Stimulated activated CD4-positive, alpha-beta T cell treated with anti-CD3 and anti-CD28 coated beads, TNF-alpha, amount 100 ng/mL, for 1 hour (primary cell): ENCODE measurements at places on chromosomes 13 and 19.

- no peak for DNase-seq
Measured at GRCh38 chr19:38809592-38810252, 3.0 kb downstream of the LGALS4 start.

DNA sequence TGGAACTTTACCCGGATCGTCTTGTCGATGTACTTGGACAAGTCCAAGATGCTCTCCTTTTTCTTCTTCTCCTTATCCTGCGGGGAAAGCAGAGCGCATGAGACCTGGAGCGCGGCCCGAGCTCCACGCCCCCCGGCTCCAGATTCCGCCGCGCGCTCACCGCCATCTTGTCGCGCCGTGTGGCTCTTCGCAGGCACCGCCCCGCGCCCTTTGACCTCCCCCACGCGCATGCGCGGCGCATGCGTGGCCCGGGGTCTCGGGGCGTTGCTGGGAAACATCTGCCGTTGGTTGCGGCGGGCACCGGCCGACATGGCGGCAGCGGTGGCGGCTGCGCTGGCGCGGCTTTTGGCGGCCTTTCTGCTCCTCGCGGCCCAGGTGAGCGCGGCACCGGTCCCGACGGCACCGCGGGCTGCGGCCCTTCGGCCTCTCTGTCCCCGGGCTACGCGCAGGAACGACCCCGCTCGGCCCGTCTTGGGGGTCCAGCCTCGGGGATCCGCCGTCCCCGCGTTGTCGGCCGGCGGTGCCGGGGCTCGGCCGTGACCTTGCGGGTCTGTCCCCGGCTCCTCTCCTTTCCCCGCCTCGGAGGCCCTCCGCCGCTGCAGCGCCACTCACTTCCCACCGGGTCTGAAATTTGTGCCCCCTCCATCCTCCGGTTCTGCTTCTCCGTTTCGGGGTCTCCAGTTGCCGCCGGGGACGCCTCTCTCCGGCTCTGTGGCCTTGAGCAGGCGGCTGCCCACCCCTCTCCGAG is at the start of the genes LSM7 and SPPL2B:
Gene LSM7 (minus strand): TSS at position 186 of the 748 bp plus-strand sequence. CDS start 20 bp downstream, at position 166.
Gene SPPL2B (plus strand): TSS at position 284 of the 748 bp plus-strand sequence. CDS start 26 bp downstream, at position 310.
- DNase-seq = peak; percentile 94

- no peak for DNase-seq
Measured at GRCh38 chr19:39187552-39187943, 9.2 kb upstream of the NCCRP1 start.

DNA sequence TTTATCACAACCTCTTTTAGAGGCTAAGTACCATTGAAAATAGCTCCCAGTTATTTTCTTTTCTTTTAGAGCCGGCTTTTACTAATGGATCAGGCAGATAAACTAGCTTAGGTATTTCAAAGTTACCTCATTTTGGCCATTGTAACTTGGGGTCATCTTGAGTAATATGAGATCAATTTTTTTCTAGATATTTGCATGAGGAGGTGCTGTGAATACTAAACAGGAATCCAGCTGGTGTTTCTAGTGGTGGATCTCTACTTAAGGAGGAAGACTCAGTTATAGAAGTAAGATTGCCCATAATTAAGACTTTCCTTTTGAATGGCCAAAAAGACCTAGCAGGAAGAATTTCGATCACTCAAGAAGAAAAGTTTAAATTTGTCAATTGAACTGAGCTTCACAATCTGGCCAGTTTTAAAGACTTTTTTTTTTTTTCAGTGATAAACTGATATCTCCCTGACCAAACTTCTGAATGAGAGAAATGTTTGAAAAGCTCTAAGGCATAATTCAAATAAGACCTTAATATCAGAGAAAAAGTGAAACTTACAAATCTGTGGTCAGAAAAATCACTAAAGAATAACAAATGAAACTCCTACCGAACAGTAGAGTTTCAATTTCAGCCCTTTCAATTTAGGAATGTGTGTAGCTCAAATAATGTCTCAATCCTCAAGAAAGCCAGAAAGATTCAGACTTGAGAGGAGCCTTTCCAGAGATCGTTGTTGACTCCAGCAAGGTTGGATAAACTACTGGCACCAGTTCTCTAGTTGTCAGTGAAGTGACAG is 11.6 kb upstream of the NAA16 start:
- DNase-seq = no peak

GRCh38 chr19:19059018-19059836 is 4.6 kb upstream of the SLC25A42 start:
- DNase-seq = no peak

DNA sequence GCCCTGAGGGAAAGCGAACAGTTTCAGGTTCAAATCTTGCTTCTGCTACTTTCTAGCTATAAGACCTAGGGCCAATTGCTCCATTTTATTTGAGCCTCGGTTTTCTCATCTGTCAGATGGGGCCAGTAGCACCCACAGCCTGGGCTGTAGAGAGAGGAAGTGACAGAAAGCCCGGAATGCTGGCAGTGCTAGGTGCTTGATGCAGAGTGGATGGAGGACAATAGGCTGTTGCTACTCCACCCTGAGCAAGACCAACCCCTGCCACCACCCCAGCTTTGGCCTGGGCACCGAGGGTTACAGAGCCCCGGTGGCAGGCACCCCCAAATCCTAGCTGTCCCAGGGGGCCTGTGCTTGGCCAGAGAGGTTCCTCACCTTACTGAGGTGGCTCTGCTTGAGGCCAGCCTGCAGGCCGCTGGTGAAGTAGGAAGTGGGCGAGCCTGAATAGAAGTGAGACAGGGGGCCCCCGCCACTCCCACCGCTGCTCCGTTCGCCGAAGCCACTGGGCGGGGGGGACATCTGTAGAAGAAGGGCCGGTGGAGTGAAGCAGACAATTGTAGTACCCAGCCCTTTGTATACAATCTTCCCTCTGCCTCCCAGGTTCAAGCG is 2.1 kb upstream of the FDX2 start:
- DNase-seq = no peak

DNA sequence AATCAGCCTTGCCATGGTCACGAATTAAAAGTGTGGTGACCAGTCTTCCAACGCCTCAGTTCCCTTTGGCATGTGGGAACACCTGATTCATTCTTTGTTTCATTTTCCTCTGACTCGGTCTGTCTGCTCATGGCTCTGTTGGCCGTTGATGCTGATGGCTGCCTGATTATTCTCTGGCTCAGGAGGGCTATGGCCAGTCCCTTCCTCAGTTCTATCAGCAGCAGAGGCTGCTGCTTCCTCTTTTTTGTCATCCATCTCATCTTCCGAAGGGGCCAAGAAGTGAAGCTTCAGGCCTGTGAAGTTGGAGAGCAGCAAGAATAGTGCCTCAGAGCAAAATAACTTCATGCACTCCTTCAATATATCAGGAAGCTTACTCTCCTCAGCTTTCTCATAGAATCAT is 9.5 kb upstream of the MLNR start:
- no peak for DNase-seq

- no peak for DNase-seq
Measured at GRCh38 chr13:32320528-32320927, 5.2 kb downstream of the BRCA2 start.

- DNase-seq = no peak
Measured at GRCh38 chr19:58563034-58563573, 4.7 kb upstream of the UBE2M start.

DNA sequence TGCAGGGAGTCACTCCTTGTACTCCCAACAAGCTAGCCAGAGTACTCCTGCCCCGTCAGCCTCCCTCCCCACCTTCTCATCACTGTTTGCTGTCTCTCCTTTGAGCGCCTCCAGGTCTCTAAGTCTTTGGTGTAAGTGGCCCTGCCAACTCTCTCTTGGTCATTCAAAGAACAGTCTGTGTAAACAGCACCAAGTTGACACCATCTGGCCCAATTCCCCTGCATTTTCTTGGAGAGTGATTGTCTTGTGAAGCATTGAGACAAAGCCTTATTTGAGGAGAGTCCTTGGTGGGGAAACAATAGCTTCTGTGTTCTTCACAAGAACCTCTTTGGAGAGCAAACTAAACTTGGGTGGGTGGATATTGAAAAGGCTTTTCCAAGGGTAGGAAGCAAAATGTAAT is 114.6 kb upstream of the RNF113B start:
- DNase-seq = no peak

DNA sequence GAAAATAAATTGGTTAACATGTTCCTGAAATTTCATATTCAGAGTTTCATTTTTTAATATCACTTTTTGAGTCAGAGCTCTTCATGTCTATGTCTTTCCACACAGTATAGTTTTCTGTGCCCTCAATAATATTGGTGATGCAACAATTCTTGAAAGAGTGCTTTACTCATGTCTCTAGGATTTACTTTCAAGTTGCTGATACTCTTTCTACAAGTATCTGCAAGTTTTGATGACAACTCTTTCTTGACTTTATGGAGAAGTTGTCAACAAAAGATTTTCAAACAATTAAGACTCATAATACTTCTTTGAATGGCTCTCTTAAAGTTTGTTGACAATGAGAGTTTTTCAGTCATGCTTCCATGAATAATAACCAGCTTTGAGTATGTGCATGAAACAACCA is 561.7 kb downstream of the DIAPH3 start:
- DNase-seq = no peak

GRCh38 chr19:3285647-3286176 is 61.3 kb downstream of the CELF5 start:
- DNase-seq = no peak

DNA sequence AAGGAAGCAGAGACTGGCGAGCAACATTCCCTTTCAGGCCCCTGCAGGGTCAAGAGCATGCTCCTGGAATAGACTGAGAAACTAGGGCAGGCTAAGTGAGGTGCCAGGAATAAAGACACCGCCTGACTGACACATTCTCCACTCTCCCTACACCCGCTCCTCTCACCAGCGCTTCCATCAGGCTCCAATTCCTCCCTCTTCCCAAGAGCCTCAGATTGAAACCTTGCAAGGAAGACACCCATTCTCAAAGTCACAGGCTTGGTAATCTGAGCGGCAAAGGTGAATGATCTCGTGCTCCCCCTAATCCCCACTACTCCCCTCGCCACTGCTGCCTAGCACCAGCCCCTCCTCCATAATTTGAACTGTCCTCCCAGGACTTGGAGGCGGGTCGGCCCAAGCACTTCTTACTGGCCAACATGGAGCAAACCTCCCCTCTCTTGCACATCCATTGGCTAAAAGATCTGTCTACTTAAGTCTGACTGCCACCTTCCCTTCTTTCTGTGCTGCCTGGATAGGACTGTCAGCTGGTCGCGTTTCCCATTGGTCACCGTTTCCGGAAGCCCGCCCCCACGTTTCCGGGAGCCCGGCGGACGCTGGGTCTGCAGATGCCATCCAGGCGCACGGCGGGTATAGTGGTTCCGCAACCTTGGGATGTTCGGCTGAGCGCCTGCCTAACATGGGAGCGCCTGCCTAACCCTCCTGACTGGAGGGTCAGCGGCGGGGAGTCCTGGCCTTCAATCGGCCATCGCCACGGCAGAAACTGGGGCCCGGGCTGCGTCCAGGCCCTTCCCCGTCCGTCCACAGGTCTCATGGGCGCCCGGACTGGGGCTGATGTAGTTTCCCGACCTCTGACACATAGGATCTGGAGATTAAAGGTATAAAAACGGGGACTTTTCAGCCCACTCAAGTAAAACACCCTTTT is 33.6 kb downstream of the ZNF383 start:
- DNase-seq = no peak

- DNase-seq = no peak
Measured at GRCh38 chr13:47334173-47334572, 437.3 kb upstream of the HTR2A start.

DNA sequence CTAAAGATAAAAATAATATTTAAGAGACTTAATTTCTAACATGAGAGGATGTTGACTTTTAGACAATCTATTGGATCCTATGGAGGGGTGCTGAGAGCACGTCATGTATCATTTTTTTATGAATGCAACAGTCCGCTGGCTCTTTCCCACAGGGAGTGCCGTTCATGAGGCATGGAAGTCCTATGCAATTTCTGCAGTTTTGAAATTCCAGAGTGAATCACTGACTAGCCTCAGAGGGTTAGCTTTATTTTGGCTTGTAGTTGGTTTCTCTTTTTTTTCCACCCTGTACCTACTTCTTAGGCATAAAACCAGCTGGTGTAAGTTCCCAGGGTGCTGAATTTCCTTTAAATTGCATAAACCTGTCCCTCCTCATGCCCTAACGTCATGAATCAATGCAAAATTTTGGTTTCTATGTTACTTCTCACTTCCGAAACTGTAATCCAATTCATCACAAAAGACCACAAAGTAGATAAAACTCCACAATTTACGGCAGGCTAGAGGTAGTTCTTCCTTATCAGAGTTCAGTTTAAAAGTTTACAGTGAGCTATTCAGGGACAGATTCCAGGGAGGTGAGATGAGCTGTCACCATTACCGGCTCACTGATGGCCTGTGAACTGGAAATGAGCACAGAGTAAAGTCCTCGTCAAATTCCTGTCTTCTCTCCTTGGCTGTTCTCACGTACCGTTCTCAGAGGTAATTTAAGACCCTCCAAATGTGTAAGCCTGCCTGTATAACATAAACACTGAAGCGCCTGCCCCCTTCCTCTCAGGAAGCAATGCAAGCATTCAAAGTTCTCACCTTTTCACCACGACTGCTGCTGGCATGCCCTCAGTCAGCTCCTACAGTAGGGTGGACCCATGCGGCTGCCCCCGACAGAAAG is 216.6 kb upstream of the SLC10A2 start:
- no peak for DNase-seq
